ENCODE measurements at places on chromosomes 12 and 14.

DNA sequence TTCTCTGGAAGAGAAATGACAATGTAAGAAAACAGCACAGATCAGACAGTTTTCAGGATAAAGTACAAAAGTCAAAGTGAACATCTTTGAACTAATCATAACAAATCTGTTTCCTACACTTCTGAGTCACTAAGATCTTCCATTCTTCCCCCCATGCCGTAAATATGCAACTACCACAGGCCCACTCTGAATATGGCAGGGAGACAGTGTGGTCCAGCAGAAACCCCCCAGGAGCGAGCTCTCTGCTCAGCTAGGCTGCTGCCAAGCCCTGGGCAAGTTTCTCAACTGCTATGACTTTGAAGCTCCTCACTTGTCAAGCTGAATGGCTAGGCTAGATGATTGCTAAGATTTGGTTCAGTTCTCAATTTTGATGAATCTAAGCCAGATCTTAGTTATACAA lies 148.1 kb downstream of the EFCAB11 start:
- no peak for DNase-seq

GRCh38 chr12:2924019-2924418 lies 33.3 kb downstream of the TULP3 start:
- DNase-seq, result peak; percentile 44

GRCh38 chr14:38187528-38187927 lies 20.2 kb upstream of the SSTR1 start:
- DNase-seq, result no peak

DNA sequence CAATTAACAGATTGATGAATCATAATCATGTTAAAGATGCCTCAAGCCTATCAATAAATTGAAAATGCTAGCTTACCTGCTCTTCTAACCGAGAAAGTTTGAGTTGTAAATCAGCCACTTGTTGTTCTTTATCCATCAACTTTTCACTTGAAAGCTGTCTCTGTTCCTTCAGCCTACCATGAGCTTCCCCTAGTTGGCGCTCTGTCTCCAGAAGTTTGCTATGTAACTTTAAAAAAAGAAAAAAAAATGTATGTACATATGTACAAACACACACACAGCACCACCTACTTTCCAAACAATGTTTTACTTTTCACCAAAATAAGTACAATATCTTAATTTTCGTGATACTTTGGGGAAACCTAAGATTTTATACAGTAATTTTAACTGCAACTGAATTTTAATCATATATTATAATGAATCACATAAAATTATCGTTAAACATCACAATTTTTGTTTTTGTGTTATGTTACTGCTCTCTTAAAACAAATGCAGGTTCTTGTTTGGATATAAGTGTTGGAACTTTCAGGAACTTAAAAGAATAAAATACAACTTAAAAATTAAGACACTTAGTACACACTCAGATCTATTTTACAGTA lies 101.2 kb downstream of the EEA1 start:
- peak; percentile 47 for DNase-seq

- DNase-seq, result no peak
Observed at GRCh38 chr14:105059925-105060565, 5.2 kb downstream of the GPR132 start.

DNA sequence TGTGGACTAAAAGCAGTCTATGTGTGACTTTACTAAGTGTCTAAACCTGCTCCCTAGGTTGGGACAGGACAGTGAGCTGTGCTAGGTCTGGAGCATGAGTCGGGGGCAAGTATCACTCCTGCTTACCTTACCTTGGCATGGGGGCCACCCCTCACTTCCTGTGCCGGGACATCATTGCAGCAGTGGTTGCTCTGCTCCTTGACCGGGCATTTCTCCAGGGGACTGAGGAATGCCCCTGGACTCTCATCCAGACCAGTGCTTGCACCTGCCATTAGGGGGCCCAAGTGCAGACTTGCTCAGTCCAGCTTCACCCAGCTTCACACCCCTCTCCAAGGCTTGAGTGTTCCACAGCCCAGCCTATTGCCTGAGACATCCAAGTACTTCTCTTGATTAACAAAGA lies 84.7 kb upstream of the NELL2 start:
- DNase-seq, result no peak

DNA sequence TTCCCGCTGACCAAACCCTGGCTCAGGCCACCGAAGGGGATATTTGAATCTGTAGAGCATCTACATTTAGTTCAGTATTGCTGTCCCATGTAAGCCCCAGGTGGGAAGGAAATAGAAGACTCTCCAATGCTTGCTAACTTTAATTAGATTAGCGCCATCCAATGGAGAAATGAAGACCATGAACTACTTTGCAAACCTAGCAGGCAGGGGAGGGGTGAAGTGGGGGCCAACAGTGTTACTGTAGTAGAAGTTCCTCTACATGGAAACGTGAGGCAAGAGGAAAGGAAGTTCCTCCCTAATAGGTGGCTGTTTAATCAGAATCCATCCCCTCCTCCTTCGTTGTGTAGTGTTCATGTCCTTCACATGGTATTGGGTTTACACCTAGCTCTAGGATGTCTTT lies 9.3 kb upstream of the DENND5B start:
- no peak for DNase-seq

GRCh38 chr12:96473394-96474093 lies 15.8 kb upstream of the CFAP54 start:
- DNase-seq, result no peak

- no peak for DNase-seq
Observed at GRCh38 chr12:15851919-15852318, 30.3 kb upstream of the STRAP start.

DNA sequence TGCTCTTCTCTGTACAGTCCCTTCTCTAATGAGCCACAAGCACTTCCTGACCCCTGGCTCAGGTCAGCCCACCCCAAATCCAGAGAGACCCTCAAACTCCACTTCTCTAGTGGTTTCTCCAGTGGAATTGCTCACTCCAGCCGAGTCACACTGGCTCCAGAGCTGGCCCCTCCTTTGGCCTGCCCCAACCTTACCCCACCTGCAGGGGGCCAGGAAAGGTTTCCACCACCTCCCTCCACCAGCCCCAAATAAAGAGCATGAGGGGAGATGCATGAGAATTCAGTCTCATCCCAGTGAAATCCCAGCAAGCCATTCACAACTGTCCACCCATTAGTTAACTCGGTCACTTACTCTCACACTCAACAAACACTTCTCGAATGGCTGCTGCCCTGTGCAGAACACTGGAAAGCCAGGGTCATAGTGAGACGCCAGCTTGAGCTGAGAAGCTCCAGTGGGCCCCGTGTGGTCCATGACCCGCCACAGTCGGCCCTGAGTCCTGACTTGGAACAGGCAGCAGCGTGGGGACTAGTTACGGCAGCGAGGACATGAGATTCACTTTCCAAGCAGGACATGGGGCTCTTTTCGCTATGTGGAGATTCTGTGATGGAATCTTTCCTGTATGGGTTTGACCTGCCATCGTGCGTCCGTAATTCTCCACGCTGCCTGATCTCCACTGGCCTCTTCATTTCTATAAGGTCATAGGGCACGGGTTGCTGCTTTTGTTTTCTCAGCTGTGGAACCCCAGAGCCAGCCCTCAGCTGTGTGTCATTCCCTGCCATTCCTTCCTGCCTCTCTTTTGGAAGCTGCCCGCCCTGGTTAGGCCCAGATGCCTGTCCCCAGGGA lies 44.2 kb downstream of the SLC6A12 start:
- no peak for DNase-seq

DNA sequence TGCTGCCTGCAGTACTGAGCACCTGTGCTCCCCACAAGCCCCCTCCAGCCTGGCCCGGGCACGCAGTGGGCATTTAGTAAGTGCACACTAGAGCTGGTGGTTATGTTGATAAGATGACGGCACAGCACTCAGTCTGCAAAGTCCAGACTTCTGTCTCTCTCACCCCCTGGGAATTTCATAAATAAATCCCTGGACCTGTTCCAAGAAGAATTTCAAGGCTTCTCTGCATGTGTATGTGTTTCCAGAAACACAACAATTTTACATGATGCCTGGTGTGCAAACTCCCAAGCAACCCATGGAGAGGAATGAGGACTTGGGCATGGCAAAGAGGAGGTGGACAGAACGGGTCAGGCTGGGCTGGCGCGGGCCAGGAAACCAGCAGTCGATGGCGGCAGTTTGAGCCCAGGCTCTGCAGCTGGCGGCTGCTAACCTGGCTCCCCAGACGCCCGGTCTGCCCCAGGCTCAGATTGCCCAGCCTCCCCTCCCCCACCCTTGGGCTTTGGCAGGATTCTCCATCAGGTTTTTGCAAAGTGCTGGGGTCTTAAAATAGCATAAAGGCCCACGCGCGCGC lies 10.4 kb upstream of the ACVR1B start:
- DNase-seq, result peak; percentile 46

- peak; percentile 53 for DNase-seq
Observed at GRCh38 chr14:65211341-65211987, 109.1 kb upstream of the MAX start.

GRCh38 chr14:36113341-36113740 lies 63.2 kb downstream of the PTCSC3 start:
- DNase-seq, result no peak

GRCh38 chr14:56099081-56099797 lies 19.0 kb upstream of the PELI2 start:
- no peak for DNase-seq

DNA sequence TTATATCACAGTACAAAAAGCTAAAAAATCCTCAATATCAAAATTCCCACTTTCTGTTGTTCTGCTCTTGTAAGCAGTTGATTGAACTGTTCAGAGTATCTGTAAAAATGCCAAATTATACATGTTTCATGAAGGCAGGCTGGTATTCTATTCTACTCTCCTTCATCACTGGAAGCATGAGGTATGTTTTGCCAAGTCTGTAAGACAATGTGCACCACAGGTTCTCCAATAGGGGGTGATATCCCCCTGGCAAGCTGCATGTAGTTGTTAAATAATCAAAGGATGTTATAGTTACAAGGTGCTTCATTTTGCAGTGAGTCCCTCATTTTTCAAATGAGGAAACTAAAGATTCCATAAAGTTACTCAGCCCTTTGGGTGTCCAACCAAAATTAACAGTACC lies 15.1 kb upstream of the NEK9 start:
- DNase-seq, result peak; percentile 21

DNA sequence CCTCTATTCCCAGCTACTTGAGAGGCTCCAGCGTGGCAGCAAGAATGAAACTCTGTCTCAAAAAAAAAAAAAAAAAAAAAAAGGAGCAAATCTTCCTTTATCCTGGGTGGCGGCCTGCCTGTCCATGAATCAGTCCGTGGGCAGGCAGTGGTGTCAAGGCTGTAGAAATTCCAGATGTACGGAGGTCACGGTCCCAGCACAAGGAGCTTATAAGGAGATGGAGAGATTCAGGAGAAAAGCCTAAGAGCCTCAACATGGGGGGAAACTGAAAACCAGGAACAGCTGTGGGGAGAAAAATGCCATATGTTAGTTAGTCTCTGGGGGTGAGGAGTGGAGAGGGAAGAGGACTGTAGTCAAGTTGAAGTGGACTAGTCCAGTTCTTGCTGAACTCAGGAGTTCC lies 130.5 kb upstream of the CRY1 start:
- no peak for DNase-seq

GRCh38 chr12:126772171-126772864 lies 1494.7 kb upstream of the TMEM132C start:
- peak; percentile 81 for DNase-seq

GRCh38 chr12:50517421-50518048 lies 12.8 kb downstream of the DIP2B start:
- no peak for DNase-seq

GRCh38 chr12:4769073-4769472 lies 48.9 kb downstream of the GALNT8 start:
- DNase-seq, result no peak

DNA sequence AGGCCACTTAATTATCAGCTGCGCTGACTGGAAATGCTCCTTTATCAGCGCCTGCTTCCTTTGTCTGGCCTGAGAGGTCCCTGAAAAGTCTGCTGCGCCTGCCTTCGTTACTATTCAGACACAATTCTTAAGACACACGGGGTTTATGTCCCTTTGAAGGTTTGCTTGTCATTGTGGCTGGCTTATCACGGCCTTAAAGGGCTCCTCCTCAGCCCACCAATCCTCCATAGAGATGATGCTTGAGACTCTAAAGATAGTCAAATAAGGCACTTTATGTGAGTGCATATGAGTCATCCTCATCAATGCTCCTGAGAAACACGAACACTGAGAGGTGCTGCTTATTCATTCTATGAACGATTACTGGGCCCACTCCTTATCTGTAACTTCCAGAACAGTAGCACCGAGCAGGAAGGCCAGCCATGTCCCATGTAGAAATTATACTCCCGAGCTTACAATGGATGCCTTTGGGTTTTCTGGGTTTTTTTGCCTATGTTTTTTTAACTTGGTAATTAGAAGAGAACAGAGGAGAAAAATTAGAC lies 1268.2 kb upstream of the TMEM132C start:
- DNase-seq, result no peak

DNA sequence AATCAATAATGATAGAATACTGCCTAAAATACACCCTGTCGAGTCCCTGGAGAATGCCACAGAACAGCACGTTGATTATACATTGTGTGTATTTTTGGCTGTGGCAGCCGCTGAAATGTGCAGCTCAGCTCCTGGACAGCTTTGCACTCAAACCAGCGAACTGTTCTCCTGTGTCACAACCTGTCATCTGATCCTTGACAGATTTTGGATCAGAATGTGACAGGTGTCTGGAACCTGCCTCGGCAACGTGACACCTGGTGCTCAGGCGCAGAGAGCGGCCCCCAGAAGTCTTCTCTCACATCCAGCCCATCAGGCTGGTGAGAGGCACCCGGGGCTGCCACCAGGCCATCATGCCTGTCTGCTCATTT lies 19.3 kb downstream of the MVK start:
- no peak for DNase-seq

GRCh38 chr12:123854918-123855317 lies 92.8 kb downstream of the DNAH10 start:
- DNase-seq, result no peak

GRCh38 chr12:89389755-89390661 lies 37.7 kb upstream of the DUSP6 start:
- no peak for DNase-seq

- DNase-seq, result peak; percentile 93
Observed at GRCh38 chr14:34711169-34711568, 3.2 kb downstream of the CFL2 start.

GRCh38 chr12:57340104-57340503 lies 89.1 kb upstream of the STAC3 start:
- DNase-seq, result peak; percentile 48

- DNase-seq, result peak; percentile 83
Observed at GRCh38 chr12:127485528-127485927, 781.4 kb upstream of the TMEM132C start.

DNA sequence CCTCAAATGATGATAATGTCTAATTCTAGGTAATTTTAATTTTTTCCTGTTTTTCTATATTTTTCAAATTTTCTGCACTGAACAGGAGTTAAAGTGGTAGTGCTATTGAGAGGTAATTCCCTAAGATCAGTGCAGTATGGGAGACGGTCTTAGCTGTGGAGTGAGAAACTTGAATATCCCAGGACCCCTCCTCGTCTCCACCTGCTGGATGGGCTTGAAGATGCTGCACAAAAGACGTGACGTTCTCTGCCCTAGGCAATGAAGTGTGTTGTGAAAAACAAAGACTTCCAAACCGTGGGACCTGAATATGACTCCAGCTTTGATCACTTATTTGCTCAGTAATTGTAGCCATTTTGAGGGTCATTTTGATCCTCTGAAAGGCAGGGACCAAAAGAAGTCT lies 298.1 kb downstream of the VRK1 start:
- no peak for DNase-seq

Measured in fibroblast of gingiva (primary cell).